ENCODE measurements at places on chromosomes 2 and 18.

GRCh38 chr2:234912437-234912836 lies 39.4 kb upstream of the SH3BP4 start:
- DNase-seq, result peak; percentile 79

DNA sequence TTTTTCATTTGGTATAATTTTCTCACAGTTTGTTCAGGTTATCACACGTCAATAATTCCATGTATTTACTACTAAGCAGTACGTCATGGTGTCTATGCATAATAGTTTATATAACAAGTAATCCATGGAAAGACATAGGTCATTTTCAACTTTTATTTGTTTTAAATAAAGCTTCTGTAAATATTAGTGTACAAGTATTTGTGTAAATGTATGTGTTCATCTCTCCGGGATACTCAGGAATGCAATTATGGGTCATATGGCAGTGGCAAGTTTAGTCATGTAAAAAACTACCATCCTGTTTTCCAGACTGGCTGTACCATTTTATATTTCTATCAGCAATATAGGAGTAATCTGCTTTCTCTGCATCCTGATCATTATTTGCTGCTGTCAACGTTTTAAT lies 231.1 kb upstream of the ZNF804A start:
- no peak for DNase-seq

GRCh38 chr2:238573916-238574315 lies 147.2 kb downstream of the ASB1 start:
- no peak for DNase-seq

- DNase-seq, result no peak
These were observed 119.9 kb upstream of the PIEZO2 start for GRCh38 chr18:11269257-11269656.

DNA sequence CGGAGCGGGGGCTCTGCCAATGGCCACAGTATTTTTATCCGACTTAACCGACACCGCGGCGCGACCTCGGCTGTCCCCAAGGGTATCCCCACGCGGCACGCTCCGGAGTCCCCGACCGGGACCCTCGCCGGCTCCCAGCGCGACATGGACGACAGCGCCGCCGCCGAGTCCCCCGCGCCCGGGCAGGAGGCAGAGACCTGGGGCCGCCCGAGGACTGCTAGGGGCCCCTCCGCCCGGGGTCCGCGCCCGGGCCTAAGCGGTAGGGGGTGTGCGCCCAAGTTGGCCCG lies 468 bp downstream of the UXS1 start:
- DNase-seq, result no peak

GRCh38 chr2:24618144-24618543 lies 127.1 kb downstream of the NCOA1 start:
- DNase-seq, result no peak

DNA sequence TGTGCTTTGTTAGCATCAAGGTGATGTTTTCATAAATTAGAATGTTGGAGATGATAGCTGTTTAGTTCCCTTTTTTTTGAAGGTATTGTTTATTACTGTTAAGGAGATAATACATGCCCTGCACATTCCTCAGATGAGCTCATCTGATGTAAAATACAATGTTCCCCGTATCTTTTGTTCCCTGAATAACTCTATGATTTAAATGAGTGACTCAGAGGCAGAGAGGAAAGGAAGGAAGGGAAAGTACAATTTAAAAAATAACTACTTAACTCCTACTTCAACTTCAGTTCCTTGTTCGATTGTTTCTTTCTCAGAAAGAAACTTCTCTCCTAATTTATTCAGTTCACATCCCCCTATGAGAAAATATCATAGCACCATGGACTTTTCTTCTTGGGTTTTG lies 208.7 kb downstream of the KCNE4 start:
- no peak for DNase-seq

DNA sequence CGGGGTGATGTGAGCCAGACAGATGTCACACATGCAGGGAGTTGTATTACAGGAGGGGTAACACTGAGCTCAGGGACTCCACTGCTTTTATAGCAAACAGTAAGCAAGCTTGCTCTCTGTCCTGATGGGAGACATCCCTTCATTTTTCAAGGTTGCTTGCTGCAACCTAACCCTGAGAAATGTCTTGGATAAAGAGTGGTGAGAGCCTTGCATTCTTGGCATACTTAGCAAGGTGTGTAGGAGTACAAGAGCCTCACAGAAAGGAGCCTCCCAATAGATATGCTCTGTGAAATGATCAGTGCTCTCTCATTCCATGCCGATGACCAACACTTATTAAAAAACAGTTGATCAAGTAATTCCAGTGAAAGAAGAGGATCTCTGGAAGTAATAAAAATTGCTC lies 8.1 kb downstream of the PFN4 start:
- DNase-seq, result no peak

GRCh38 chr2:162244541-162245031 lies 1.3 kb upstream of the FAP start:
- DNase-seq, result peak; percentile 84

GRCh38 chr2:188050726-188051125 lies 240.9 kb upstream of the GULP1 start:
- peak; percentile 2 for DNase-seq

DNA sequence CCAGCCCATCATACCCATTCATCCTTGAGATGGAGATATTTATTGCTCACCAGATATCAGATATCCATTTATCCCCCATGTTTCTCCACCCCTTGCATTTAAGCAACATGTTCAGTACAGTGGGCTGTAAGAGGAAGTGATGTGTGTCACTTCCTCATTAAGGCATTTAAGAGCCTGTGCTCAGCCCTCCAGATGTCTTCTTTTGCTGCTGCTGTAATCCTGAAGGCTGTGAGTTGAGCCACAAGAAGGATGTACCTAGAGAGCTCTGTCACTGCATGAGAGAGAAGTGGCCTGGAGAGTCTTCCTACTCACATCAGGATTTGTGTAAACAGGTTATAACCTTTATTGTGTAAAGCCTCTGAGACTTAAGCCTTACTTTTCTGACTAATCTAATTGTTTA lies 151.8 kb upstream of the UNC80 start:
- no peak for DNase-seq

GRCh38 chr2:239903803-239904202 lies 121.3 kb downstream of the NDUFA10 start:
- DNase-seq, result no peak

DNA sequence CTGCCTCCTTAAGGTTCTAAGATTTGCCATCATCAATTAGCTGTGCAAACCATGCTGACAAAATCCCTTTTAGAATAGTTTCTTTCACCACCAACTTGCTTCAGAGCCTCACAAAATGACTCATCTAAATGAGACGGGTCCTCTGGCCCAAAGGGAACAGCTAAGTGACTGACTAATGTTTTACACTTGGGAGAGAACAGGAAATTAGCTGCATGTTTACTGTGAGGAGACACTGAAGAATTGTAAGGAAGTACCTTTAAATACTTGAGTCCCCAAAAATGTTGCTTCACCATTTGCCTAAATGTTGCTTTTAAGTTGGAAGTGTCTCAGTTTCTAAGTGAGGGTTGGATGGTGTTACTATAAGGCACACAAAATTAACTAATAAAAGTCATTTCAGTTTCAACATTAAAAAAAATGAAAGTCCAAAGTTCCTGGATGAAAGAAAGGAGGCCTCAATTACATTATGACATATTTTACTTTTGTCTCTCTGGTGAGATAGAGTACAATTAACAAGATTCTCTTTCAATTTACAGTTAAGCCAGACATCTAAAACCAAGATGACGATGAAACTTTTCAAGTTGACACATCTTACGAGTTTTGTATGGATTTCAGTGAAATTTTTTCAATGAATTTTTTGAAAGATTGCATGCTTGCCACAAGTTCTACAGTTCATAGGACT lies 229.1 kb upstream of the FN1 start:
- DNase-seq, result peak; percentile 82

GRCh38 chr2:143397884-143398614 lies 268.8 kb downstream of the ARHGAP15 start:
- DNase-seq, result no peak

- DNase-seq, result no peak
These were observed 593.1 kb downstream of the CBLN2 start for GRCh38 chr18:71951001-71951400.

- no peak for DNase-seq
These were observed 34.2 kb downstream of the NPAS2 start for GRCh38 chr2:100853909-100854810.

DNA sequence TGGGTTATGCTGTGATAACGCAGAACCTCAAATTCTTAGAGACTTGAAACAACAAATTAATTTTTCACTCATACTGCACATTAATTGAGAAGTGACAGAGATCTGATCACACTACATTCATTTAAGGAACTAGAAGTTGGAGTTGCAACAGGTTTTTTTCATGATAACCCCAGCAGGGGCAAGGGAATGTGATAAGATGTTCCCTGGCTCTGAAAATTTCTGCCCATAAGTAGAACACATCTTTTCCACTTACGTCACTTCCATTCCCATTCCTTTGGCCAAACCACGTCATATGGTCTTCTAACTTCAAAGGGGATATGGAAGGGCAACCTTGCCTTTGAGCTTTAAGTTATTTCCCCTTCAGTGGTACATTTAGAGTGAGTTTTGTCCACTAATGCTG lies 29.7 kb upstream of the PSME4 start:
- DNase-seq, result no peak

DNA sequence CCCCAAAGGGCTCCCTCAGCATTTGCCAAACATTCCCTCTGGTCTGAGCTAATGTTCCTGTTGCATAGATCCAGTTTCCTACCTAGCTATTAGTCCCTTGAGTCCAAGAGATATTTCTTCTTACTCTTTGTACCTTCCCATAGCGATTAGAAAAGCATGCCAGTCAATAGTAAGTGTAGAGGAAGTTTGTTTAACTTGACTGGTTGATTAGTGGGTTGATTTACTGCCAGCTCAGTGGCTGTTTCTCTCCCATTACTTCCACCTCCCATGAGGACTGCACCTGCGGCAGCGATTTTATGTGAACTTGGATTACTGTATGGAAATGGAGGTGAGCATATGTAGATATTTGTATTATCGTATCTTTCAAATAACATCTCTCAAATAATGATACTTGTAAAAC lies 1748.4 kb upstream of the CELF4 start:
- no peak for DNase-seq

GRCh38 chr2:236827997-236828396 lies 257.7 kb upstream of the COPS8 start:
- no peak for DNase-seq

- DNase-seq, result no peak
These were observed 75.5 kb downstream of the SLC66A2 start for GRCh38 chr18:79875931-79876461.

GRCh38 chr18:51229328-51229727 lies 31.8 kb upstream of the MEX3C start:
- DNase-seq, result no peak

DNA sequence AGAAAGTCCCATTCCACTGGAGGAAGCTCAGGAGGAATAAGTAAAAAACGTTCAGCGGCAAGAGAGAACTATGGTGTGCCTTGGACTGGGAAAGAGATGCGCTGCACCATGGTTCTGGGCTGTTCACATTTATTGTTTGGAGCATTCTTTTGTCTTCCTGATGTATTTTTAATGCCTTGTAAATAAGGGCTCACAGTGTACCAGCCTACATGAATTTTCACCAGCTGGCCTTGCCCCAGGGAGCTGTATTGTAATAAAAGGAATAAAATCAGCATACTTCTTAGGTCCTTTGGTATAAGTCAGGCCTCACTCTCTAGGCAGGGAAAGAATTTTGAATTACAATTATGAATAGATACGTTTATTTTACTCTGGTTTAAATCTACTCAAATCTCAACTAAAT lies 1249.6 kb downstream of the CNTNAP5 start:
- no peak for DNase-seq

DNA sequence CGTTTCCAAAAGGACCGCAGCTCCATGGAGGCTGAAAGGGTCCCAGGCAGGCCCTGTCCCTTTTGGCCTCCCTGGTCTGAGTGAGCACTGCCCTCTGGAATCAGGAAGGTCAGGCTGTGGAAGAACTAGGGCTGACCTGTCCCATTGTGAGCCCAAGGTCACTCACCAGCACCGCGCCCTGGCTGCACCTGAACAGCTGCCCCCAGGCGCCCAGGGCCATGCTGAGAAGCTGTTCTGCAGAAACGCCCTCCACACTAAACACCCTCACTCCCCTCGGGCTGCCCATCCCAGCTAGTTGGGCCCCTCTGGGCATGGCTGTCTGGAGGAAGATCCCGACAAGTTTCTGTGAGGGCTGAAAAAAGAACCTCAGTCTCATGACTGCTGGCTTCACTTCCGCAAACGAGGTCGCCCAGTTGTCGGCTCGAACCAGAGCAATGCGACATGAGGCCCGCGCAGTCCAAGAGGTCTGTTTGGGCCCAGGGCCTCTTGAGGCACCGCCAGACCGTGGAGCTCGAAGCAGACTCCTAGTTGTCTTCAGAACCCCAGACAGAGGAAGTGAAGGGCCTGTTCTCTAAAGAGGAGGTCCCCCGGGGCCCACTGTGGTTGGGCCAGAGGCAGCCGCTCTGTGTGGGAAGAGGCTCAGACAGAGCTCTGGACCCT lies 64.4 kb downstream of the INPP5D start:
- no peak for DNase-seq

GRCh38 chr2:144140891-144141290 lies 379.0 kb downstream of the ZEB2 start:
- DNase-seq, result no peak

- DNase-seq, result no peak
These were observed 141.8 kb upstream of the MYT1L start for GRCh38 chr2:2472881-2473280.

DNA sequence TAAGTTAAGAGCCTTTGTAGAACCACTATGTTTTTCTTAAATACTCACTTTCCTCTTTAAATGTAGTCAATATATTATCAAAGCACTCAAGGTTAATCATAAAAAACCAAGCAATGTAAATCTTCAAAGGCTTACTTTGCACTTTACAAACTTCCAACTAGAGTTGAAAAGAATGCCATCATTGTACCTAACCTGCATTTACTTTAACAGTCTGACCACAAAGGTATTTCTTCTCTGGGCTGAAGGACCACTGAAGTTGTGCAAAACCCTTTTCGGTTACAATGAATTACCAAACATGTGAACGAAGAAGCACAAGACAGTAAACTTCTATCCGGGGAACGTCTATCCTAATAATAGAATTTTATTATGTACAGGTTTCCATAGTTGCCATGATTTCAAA lies 3.0 kb downstream of the HNRNPLL start:
- DNase-seq, result no peak

Measured in foreskin melanocyte (primary cell).